ENCODE measurements at places on chromosomes 5 and 9.

DNA sequence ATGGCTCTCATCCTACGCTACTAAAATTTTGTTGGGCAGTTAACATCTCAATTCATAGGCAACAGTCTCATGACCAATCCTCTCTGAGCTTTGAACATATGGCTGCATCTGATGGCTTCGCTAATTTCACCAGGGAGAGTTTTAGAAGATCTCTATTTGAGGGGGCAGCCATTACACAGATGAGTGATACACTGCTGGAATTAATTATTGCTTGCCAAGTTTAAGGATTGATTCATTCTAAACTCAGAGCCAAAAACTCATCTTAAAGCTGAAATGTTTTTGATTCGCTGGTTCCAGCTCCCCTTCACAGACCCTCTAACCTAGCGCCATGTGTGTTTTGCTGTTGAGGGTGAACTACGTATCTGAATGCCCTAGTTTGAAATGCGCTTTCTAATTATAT, 519.9 kb upstream of the WWC1 start:
- no peak for DNase-seq

- no peak for DNase-seq
These were observed 59.3 kb downstream of the TRIO start for GRCh38 chr5:14202462-14202861.

DNA sequence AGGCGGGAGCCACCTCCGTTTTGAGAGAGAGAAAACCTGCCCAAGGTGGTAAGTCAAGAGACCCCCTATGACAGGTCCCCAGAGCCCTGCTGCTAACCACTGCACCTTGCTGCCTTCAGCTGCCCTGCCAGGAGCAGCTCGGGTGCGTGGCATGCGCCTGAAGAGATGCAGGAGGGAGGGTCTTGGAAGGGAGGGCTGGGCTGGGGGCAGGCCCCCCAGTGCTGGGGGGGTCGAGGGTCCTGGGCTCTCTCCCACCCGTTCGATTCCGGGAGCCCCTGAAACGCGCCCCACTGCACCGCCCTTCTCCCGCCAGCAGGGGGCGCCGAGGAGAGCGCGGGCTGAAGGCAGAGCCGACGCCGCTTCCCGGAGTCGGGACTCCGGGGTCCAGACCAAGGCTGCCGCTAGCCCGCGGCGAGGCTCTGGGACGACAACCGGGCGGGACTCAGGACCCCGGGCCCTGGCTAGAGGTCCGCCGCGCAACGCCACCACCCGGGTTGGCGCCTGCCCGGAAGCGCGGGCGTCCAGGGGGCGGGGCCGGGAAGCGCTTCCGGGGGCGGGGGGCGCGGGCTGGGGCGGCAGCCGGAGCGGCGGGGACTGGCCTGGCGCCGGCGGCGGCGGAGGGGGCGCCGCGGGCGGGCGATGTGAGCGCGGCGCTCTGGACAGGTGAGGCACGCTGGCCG, at the start of gene ZBTB34:
Gene ZBTB34 (plus strand): TSS at position 563 of the 680 bp plus-strand sequence. CDS start 18,761 bp downstream, outside the sequence.
- DNase-seq, result peak; percentile 50

DNA sequence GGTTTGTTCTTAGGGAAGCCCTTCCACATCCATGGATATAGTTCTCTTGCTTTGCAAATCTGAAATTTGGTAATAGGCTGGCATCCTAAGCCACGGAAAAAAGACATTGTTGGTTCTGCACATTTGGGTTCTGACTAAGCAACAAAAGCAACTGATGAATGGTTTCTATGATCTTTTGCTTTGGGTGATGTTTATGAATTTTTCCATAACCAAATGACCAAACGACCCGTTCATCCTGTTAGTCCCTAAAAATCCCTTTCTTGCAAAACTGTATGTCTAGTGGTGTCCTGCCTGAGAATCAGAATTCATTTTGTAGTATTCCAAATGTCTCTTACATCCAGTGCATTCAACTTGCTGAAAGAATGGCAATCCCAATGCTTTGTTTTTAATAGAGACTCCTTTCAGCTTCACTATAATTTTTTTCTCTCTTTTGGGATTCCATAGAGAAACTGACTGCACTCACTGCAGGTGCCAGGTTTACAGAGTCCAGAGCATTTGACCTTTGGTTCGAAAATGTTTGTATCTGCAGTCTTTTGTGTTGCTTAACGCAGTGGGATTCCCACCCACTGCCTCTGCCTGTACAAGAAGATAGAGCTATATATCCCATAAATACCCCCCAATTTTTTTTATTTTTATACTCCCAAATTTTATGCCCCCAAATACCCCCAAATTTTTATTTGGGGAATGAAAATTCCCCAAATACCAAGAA, 4.7 kb downstream of the SPTAN1 start:
- DNase-seq, result no peak

- no peak for DNase-seq
These were observed 348.9 kb upstream of the TRPC7 start for GRCh38 chr5:136714286-136714685.

- DNase-seq, result no peak
These were observed 34.1 kb upstream of the NPR3 start for GRCh38 chr5:32677023-32677422.

DNA sequence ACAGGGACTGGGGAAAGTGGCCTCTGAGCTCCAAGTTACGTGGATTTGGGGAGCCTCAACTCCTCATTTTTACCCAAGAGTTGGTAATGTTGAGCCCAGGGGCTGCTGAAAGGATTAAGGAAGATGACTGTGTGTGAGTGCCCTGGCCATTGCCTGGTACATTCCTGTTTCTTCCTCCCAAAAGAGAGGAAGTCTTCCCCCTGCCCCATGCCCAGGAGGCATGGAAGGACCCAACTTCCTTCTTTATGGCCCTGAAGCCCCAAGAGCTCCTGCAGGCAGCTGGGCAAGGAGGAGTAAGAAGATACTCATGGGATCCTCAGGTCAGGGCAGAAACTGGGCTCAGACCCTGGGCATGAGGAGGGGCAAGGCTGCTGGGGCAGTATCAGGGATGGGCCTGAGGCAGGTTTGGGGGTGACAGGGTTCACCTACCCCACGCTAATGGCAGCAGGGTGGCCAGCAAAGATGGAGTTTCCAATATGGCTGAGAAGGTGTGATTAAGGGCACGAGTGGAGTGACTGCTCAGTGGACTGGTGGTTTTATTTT, 118.3 kb upstream of the MVB12B start:
- DNase-seq, result no peak

- no peak for DNase-seq
These were observed 42.5 kb upstream of the SH3PXD2B start for GRCh38 chr5:172496671-172497371.

DNA sequence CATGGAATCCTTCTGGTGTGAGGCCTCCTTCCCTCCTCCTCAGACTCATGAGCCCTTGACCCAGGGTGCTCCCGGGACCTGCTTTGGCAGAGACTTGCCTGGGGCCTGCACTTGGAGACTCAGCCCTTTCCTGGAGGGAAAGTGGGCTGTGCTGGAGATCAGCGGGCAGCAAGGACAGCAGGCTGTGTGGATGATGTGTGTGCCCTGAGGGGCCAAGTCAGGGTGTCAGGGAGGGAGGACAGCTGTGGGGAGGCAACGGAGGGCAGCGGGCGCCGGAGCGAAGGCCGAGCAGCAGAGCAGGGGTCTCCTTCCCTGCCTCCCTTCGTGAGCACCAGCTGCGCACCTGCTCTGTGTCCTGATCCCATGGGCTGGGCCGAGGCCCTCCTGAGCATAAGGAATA, 6.1 kb upstream of the CSF2 start:
- no peak for DNase-seq

DNA sequence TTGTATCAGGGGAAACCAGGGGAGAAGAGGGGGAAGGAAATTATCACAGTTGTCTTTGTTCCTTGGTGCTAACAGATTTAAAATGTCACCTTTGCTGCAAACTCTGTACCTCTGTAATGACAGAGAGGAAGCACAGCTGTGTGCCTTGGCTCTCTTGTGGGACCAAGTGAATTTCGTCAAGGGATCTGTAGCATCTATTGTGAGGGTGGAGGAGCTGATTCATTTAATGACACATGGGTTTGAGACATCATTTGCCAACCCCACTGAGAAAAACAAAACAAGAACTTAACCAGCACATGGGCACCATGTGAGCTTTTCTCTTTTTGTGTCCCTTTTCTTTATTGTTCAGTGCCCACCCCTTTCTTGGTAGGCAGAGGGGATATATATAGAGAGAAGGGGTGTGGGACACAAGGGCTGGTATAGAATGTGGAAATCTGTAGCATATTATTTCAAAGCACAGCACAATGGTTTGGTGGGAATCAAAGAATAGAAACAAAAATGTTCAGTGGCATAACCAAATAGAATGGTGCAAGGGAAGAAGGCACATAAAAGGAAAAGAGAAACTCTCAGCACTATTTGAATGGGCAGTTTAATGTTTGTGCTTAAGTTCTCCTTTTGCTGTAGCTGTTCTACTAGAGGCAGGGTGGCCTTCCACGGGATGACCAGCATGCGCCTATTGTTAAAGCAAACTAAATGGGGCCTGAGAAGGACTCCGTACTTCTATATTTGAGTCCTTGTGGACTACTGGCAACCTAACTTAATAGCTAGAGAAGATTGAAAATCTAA, 63.3 kb downstream of the LIX1 start:
- no peak for DNase-seq

- no peak for DNase-seq
These were observed 279.3 kb upstream of the DAP start for GRCh38 chr5:11040345-11040744.

Measured in NCI-H1105 (cell line).